ENCODE measurements at places on chromosomes 13 and 19.

DNA sequence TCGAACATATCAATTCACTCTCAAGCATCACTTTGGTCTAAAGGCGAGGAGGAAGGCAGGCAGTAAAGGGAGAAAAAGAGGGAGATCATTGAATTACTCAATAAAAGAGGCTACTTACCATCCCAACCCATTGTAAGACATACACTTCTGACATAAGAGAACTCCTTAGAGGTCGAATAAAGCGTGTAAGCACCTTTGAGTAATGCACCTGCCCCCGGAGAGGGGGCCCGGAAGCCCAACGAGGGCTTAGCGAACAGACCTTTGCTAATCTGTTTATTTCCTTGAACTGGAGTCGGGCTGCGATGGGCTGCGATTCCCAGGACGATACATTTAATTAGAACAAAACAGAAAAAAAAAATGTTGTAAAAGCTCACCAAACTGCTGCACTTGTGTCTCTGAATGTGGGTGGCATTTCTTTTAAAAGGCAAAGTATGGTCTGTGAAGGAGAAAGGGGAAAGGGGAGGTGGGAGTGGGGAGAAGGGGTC is 3.0 kb downstream of the ZC3H4 start:
- DNase-seq, result no peak

- DNase-seq, result no peak
Observed at GRCh38 chr13:66139701-66140100, 1090.4 kb downstream of the PCDH9 start.

GRCh38 chr19:55559684-55560083 is 14.3 kb upstream of the SBK3 start:
- no peak for DNase-seq

DNA sequence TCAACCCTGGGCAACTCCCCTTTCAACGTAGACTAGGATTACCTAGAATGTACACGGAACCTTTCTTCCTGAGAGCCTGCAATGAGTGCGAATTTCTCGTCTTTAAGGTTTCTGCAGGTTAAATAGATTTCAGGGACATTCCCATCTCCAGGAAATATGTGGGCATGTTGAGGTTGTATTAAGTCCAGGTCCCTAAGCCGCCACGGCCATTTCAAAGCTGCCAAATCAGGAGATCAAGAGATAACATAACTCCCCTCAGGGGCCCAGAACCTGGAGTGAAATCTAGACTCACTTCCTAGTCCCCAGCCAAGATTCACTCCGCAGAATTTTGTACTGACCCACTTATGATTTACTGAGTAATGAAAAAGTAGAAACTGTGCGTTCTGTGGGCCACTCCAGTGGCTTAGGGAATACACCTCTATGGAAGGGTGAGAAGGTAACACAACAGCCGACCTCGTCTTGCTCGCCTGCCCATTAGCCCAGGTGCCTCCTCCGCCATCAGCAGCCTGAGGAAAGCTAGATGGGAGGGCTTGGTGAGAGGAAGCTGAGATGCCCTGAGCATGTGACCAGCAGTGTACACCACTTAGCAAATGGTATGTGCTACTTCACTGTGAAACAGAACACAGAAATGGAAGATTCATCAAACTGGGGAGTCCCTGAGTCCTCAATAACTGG is 98.5 kb upstream of the SOX1 start:
- DNase-seq, result no peak

DNA sequence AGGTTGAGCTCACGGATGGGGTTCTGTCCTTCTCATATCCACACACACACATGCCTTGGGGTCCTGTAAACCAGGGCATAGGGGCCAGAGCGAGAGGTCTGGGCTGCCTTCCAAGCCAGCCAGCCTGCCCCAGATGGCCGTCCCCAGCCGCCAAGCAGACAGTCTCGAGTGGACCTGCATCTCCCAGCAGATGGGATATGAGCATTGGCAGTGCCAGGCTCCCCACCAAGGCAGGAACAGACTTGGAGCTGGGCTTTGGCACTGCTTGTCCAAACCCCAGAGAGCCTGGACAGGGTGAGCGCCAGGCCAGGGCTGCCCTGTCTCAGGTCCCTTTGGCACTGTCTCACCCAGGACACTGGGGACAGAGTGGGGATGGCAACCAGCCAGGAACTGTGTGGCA is 130.4 kb downstream of the DPF1 start:
- DNase-seq, result no peak

DNA sequence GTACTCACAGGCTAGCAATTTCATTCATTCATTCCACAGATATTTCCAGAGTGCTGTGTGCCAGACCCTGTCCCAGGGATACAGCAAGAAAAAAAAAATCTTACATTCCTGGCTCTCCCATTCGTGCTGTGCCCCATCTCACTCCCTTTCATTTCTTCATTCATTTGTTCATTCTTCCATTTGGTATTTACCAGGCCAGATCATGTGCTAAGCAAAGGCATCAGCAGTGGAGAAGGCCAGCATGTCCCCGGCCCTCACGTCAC is 2.3 kb downstream of the MAP3K10 start:
- DNase-seq, result peak; percentile 37

DNA sequence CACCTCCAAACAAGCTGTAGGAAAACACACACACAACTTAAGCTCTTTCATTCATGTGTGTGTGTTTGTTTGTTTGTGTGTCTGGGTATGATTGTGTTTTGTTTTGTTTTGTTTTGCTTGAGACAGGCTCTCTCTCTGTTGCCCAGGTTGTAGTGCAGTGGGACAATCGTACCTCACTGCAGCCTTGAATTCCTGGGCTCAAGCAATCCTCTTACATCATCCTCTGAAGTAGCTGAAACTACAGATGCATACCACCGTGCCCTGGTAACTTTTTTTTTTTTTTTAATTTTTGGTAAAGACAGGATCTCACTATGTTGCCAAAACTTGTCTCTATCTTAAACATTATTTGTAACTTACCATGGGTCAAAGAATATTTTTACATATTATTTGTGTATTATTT is 431.7 kb downstream of the SLITRK1 start:
- DNase-seq, result peak; percentile 28

GRCh38 chr13:100338275-100338674 is 249.4 kb downstream of the PCCA start:
- peak; percentile 13 for DNase-seq

- DNase-seq, result peak; percentile 14
Observed at GRCh38 chr13:75173457-75174356, 308.3 kb downstream of the TBC1D4 start.

DNA sequence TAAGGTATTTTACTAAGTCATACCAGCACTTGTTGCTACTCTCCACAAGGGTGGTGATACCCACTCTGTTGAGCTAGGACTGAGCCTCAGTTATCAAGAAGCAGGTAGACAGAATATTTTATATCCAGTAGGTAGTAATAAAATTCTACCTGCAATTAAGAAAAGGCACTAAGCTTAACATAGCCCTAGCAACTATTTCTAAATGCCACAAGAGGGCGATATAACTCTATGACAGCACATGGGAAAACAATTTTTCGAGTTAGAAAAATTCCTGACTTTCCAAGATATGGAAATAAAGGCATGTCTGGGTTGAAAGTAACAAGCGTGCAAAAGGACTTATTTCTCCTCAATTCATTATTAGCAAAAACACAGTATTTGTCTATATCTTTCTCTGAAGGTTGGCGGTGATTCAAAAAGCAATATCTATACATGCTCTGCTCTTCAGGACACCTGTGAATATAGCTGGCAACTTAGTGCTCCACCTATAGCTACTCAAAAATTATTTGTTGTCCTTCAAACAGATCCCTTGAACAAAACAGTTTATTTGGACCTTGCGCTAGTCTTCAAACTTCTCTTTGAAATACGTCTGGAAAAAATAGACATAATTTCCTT is 14.7 kb downstream of the CCDC169 start:
- peak; percentile 43 for DNase-seq

DNA sequence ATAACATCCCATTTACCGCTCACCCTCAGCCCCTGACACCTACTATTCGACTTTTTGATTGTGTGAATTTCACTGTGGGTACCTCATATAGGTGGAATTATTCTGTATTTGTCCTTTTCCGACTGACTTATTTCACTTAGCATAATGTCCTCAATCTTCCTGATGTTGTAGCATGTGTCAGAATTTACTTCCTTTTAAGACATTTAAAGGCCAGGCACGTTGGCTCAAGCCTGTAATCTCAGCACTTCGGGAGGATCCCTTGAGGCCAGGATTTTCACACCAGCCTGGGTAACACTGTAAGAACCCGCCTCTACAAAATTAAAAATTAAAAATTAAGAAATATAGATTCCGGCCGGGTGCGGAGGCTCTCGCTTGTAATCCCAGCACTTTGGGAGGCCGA is 13.0 kb downstream of the ZNF490 start:
- no peak for DNase-seq

DNA sequence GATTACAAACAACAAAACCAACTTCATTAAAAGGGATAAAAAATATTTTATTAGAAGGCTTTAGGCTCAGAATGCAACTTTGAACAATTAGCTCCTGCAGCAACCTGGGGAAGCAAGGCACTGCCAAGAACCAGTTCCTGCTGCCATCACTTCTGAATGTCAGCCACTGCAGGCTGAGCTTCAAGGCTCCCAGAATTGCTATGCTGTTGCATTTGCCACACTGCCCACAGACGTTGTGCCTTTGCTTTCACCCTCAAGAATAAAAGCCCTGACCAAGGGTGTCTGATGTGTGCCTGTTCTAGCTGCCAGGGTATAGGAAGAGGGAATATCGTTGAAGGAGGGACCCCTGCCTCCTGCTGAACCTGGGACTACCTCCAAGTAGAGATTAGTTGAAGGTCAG is 238.4 kb downstream of the ITGBL1 start:
- DNase-seq, result no peak

Measured in fibroblast of skin of right biceps (primary cell).